ENCODE measurements at places on chromosomes 7 and 10. TPM values are rescaled to one million over a fixed set of nuclear protein-coding genes. Genes with fewer than 3 reads are reported as not detected.

DNA sequence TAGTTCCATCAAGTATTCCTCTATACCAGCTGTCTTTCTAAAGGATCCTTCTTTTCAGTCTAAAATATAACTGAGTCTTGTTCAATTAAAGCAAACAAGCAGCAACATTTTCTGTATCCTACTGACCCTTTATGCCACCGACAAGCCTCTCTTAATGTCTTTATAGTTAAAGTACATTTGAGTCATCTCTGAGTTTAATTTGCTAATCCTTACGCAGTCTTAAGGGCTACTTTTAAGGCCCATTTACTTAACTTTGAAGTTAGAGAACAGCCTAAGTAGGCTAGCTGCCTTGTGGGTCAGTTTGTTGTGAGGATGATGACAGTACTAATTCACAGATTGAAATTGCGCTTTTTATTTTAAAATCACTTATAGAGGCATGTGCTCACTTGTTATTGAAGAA, 265.5 kb upstream of the FERD3L start:
- DNase-seq: no peak

DNA sequence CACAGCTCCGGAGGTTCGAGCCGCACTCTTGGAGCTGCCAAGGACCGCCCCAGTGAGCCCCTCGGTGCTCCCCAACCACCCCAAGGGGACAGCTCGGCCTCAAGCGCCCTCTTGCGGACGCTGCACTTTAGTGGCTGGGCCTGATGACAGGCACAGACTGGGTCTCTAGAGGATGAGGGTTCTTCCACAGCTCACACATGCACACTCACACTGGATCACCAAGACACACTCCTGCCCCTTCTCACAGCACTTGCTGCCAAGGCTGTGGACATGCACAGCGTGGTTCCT, 2.1 kb downstream of the RET start:
- no peak for DNase-seq

NUTM2A gene
- polyA plus RNA-seq: 0.22 TPM

DNA sequence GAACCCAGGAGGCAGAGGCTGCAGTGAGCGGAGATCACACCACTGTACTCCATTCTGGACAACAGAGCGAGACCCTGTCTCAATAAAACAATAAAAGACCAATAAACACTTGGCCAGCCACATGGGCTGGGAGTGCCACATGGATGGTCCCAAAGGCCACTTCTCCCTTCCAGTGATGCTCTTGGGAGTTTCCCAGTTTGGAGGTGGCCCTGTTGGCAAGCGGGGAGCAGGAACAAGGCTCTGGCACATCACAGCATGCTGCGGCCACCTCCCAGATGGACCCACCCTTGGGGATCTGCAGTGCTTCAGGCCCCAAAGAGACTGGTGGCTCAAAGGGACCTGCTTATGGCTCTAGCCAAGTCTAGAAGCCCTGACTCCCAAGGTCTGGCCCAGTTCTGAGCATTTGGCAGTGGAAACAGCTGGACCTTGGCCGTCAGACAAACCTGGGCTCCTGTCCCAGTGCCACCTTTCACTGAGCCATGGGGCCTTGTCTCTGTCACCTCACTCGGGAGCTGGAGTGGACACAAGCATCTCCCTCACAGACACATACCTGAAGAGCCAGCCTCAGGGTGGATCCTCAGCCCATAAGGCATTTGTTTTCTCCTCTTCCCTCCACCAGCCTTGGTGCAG, 91.7 kb downstream of the COL13A1 start:
- DNase-seq: no peak

OR2A42 gene
- not detected for polyA plus RNA-seq

DNA sequence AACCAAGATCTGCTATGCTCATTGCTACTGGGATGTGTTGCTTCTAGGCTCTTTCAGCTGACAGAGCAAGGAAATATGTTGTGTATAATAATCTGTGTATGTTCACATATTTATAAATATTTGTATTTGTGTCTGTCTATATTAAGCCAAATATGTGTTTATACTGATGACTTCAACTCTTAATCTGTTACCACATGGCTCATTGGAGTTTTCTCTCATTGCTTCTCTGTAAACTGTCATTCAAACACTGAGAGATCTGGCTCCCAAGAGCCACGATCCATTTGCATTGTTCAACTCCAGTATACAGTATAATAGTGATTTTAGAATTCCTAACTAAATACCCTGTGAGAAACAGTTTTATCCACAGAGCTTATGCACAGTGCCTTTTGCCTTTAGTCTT, 35.3 kb downstream of the BICC1 start:
- DNase-seq: no peak

DNA sequence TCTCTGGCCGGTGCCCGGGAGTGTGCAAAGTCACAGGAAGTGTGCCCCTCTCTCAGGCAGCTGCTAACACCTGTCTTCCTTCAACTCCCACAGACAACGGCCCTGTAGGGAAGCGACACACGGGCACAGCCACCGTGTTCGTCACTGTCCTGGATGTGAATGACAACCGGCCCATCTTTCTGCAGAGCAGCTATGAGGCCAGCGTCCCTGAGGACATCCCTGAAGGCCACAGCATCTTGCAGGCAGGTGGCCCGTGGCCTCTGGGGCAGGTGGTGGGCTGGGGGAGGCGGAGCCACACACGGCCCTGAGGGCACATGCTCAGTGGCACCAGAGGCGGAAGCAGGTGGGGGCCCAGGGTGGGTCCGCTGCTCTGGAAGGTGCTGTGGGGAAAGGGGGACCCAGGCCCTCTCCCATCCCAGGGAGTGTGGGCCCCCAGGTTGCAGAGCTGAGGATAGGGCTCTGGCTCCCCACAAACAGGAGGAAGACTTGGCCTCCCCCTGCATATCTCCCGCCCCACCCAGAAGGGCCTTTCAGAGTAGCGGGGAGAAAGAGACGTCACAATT, 6.9 kb downstream of the C10orf105 start:
- no peak for DNase-seq

- DNase-seq: no peak
Measured at GRCh38 chr10:1297566-1298301, 241.5 kb downstream of the WDR37 start.

CYP3A4 gene
- polyA plus RNA-seq: not detected

- no peak for DNase-seq
Measured at GRCh38 chr10:106609470-106610266, 554.8 kb downstream of the SORCS1 start.

GRCh38 chr10:4074545-4075407, 289.8 kb upstream of the KLF6 start:
- DNase-seq: peak; percentile 72

HOXA6 gene
- 0.72 TPM for polyA plus RNA-seq

GRCh38 chr10:27439101-27439500, 65.0 kb upstream of the RAB18 start:
- DNase-seq: no peak

DNA sequence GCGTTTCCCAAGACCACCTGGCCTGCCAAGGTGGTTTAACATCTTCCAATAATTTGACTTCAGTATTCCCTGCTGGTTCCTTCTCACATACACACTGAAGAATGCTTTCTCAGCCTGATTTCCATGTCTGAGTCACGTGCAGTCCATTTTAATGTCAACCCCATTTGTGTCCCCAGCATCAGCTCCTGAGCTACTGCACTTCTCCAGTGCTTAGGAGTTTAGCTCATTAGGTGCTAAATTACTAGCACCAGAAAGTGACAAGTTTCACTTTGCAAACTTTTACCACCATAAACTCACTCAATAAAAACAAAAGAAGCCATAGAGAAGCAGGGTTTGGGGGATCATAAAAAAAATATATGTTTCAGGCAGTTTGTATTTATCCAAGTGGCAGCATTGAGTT, 279.3 kb upstream of the SORCS1 start:
- DNase-seq: no peak

ANXA8 gene
- polyA plus RNA-seq: 820 TPM

DNA sequence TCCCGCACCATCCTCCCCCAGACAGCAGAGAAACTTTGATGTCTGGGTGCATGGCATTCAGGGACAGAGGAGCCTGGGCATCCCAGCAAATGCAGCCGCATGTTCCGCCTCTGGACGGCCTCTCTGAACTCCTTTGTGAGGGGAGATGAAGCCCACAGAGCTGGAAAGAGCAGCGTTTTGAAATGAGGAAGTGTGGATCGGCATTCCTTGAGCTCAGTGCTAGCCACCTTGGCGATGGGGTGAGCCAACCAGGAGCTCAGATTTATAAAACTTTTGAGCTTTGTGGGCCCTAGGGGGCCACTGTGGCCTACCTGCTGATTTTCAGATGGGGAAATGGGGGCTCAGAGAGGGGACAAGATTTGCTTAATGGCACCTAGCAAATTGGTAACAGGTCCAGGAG, 126.4 kb upstream of the TCF7L2 start:
- DNase-seq: no peak

DNA sequence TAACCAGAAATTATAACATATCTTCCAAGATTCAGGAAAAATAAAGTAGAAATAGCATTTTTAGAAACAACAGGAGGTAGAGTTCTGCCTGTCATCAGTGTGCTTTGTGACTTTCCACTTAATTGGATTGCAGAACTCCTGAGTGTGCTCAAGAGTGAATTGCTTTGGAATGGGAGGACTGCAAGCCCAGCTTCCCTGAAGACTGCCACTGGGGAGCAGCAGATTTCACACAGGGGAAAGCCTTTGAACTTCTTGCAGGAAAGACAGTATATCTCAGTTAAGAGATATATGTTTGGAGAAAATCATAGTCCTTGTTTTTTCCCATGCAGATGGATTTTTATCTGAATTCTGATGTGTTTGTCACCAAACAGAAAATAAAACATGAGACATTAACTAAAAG, 124.5 kb downstream of the TMEM168 start:
- DNase-seq: no peak

GRCh38 chr10:5453749-5454489, 41.6 kb downstream of the NET1 start:
- no peak for DNase-seq

- DNase-seq: no peak
Measured at GRCh38 chr7:4261601-4261960, 420.5 kb upstream of the FOXK1 start.

- DNase-seq: no peak
Measured at GRCh38 chr7:37982423-37982822, 62.0 kb downstream of the EPDR1 start.

- DNase-seq: no peak
Measured at GRCh38 chr7:8305625-8306388, 43.8 kb upstream of the ICA1 start.

DNA sequence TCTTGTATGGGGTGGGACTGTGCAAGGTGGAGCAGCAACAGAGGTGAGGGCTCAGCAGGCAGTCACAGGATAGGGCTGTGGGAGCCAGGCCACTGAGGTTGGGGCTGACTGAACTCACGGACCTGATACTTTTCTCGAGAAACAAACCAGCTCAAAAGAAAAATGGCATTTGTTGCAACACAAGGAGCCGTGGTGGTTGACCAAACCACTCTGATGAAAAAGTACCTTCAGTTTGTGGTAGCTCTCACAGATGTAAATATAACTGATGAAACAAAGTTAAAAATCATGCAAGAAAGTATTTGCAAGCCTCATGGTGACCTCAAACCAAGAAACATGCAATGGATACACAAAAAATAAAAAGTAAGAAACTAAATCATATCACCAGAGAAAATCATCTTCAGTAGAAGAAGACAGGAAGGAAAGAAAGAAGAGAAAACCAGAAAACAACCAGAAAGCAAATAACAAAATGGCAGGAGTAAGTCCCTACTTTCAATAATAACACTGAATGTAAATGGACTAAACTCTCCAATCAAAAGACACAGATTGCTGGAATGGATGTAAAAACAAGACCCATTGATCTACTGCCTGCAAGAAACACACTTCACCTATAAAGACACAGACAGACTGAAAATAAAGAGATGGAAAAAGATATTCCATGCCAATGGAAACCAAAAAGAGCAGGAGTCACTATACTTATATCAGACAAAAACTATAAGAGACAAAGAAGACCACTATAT, 48.9 kb upstream of the DUSP5 start:
- no peak for DNase-seq

GRCh38 chr10:63236113-63236935, 103.2 kb downstream of the NRBF2 start:
- peak; percentile 63 for DNase-seq

EFCAB10 gene
- polyA plus RNA-seq: not detected

DNA sequence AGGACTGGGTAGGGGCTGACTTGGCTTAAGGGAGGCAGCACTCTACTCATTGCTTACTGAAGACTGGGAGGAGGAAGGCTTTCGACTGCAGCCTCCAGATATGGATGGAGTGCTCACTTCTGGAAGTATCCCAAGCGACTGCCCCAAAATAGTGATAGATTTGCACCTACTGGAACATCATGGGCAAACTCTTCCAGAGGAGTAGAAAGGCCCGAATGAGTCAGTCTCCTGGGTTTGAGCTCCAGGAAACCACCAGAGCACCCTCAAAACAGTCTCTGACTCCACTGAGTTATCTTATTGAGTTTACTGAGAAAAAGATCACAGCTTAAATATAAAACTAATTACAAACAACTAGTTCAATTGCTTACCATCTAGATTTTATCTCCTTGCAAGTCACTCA, 37.2 kb upstream of the PDLIM1 start:
- no peak for DNase-seq

GUSB gene
- 13.3 TPM for polyA plus RNA-seq

GRCh38 chr10:98340940-98341310, 72.9 kb upstream of the LOXL4 start:
- no peak for DNase-seq

GPR85 gene
- 2.0 TPM for polyA plus RNA-seq

NSUN5 gene
- polyA plus RNA-seq: 20.4 TPM

DNA sequence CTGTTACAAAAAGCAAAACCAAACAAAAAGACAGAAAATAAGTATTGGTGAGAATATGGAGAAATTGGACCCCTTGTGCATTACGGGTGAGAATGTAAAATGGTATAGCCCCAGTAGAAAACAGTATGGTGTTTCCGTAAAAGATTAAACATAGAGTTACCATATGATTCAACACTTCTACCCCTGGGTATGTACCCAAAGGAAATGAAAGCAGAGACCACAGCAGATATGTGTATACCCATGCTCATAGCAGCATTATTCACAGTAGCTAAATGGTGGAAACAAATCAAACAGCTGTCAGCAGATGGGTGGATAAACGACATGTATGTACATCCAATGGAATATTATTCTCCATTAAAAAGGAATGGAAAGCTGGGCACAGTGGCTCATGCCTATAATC, 42.4 kb downstream of the STARD3NL start:
- DNase-seq: no peak

DNA sequence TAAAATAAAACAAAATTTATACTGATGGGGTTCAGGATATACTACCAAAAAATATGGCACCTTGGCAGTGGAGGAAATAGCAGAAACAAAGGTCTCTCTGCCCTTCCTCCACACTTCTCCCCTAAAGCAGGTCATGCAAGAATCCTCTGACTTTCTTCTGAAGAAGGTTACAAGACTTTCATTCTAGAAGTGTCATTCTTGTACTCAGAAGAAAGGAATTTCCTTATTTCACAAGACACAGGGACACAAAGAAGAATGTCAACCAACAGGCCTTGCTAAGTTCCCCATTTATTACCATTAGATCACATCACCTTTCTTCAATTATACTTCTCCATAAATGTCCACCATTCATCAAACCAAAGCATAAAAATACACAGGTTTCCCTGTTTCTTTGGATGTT, 470.2 kb downstream of the PAXIP1 start:
- no peak for DNase-seq
